ENCODE measurements at places on chromosomes 4 and X.

DNA sequence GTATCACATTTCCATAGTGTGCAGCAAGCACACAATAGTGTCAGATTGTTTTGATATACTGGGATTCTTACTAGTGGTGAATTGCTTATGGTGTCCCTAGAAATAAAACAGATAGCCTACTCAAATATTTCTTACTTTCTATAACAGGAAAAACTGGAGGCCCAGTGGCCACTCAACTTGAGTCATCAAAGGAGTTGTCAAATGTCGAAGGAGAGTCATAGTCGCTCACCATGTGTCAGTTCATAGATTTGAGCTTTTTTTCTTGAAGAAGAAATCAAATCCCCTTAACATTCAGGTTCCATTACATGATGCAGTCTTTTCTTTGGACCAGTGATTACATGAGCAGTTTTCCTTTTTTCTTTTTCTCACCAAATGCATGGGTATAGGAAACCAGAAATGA, 1271.0 kb downstream of the RAPGEF2 start:
- DNase-seq = no peak

DNA sequence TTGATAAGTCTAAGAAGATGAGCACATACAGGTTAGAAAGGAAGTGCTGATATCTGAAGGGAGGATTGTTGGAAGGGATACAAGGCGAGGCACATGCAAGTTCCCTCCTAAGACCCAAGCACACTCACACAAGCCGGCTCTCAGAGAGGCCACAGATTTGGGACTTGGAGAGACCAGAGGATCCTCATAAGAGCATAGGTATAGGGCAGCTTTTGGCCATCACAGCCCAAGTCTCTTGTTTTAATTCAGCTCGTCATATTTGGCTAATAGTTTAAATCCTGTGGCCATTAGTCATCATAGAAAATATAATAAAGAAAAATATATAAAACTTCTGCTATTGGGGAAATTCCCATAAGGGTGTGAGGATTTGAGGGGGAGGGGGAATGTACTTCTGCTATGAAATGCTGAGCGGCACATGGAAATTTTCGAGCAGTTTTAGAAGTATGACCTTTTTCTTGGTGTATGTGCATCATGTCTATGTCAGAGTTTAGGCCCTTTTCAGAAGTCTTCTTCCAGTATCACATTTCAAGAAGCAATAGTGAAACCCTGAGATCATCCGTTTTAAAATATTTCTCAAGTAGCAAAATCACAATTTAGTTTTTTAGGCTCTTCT, 97.7 kb downstream of the NFKB1 start:
- no peak for DNase-seq

GRCh38 chrX:153622661-153623309, 23.8 kb upstream of the CCNQ start:
- no peak for DNase-seq

DNA sequence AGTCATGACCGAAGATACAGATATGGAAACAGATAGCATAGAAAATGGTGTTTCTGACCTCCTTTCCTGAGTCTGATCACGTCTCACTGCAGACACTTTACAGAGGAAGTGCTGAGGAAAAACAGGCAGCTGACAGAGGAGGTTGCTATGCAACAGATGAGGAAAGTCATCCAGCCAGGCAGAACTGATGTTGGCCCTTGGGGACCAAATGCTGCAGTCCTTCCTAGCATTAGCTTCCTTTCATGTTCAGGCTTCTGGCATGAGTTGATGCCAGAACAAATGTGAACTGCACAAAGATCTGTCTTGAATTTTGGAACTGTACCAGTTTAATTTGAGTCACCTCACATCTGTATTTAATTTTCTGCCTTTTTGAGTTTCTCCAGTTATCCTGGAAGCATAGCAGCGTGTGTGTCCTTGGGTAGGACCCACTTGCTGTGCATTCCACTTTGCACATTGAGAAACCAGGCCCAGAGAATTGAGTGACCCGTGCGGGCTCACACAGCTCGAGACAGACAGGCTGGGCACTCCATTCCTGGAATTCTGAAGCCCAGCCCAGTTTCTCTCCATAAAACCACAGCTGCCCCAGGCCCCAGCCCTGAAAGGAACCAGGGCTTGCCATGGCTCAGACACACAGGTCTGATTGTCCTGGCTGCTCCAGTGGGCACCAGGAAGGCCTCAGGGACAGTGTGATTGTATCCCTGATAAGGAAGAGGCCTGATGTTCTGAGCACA, 1.4 kb upstream of the MAGED1 start:
- no peak for DNase-seq

DNA sequence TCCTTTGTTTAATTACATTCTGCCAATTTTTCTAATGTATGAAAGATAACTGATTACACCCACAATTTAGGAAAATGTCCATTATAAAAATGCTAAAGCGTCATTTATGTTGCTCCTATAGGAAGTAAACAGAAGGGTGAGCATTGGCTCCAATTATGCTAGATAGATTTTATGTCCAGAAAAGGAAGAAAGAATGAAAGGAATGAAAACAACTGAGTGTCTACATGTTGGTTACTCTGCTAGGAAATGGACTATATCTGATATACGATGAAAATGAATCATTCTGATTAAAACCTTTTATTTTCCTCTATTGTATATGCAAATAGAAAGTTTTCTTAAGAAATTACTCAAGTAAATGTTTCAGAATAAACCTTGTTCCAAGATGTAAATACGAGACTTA, 1.6 kb downstream of the ENAM start:
- DNase-seq = no peak

- no peak for DNase-seq
These were observed 1.2 kb upstream of the TREX2 start for GRCh38 chrX:153446950-153447580.

DNA sequence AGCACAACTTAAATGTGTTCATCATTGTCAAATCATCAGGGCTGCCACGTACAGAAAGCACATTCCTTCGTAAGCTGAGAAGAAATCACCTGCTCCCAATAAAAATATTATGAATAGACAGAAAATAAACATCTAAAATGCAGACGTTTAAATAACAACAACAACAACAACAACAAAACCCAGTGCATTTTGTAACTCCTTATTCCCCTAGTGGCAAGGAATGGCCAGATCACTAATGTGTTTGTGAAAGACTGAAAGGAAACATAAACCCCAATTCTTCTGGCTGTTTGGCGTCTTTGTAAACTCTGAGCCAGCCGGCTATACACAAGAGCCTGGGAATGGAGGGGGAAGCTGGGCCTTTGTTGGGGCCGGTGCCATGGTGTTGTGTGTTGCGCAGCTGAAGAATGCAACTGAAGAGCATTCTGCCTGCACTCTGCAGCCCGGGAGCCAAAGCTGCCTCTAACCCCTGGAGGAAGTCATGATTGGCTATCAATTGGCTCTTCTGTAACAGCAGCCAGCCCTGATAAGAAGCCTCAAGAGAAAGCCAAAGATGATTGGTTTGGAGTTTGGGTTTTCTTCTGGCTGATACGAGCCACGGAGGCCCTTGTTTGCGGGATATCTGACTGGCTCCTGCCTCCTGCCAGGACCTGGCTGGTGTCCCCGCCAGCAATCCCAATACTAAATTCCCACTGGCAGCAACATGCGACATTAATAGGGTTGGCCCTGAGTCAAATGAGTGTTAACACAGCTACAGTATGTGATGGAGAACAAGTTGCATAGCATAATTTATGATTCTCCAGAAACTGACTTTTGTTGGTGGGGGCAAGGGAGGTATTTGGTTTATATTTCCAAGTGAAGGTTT, 89.7 kb upstream of the TFDP3 start:
- no peak for DNase-seq

All from stimulated activated CD8-positive, alpha-beta memory T cell treated with anti-CD3 and anti-CD28 coated beads, Interleukin-4, amount 100 ng/mL, for 48 hours (primary cell).